ENCODE measurements at places on chromosomes 6 and 20. TPM values are rescaled to one million over a fixed set of nuclear protein-coding genes. Genes with fewer than 3 reads are reported as not detected.

DNA sequence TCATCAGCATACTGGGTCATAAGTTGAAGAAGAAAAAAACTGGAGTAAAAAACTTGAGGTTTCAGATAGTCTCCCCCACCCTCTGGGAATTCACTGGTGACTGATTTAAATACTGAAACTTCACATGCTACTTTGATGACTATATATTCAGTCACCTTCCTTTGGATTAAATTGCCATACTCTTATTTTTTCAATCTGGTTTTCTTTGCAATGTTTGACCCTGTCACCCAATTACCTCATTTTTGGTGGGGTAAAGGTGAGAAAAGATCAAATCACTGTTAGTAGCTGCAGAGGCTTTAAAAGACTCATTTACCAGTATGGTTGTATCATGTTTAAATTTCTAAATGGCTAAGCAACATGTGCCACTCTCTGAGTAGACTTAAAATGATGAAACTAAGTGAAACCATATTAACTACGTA is 862.7 kb upstream of the FLRT3 start:
- no peak for DNase-seq

DNA sequence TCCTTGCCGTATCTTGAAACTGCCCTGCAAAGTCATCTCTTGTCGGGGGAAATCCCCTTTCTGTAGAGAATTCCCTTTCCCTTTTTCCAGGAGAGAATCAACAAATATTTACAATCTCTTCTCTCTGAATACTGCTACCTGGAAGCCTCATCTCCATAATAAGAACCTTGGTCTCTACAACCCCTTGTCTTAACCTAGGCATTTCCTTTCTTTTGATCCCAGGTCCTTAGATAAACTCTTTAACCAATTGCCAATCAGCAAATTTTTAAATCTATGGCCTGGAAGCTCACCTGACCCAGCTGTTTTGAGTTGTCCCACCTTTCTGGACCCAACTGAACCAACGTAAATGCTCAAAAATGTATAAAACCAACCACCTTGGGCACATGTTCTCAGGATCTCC is 30.6 kb upstream of the SEC63 start:
- no peak for DNase-seq

- no peak for DNase-seq
Measured at GRCh38 chr20:48198929-48199451, 413.7 kb upstream of the SULF2 start.

The RNF39 gene
- total RNA-seq, result not detected

GRCh38 chr6:136751522-136751956 is 40.7 kb downstream of the MAP3K5 start:
- peak; percentile 66 for DNase-seq

DNA sequence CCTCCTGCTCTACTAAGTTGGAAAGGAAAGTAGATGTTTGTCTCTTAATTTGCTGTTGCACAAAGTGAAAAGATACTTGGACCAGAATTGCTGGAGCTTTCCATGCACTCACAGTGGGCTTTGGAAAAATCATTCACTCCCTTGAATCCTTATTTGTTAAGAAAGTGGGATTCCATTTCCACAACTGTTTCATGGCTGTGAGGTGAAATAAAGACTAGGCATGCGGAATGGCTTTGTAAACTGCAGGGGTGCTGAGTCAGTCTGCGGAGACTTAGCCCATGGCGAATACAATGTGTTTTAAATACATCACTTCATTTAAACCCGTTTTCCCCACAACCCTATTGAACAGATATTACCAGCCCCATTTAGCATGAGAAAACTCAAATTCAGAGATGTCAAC is 36.8 kb upstream of the CLDN20 start:
- DNase-seq, result no peak

- no peak for DNase-seq
Measured at GRCh38 chr6:72825315-72825911, 203.5 kb downstream of the KCNQ5 start.

- DNase-seq, result no peak
Measured at GRCh38 chr20:5776077-5776476, 25.9 kb downstream of the SHLD1 start.

The ZNF311 gene
- total RNA-seq, result 0.40 TPM

The HSPA1B gene
- 64.6 TPM for total RNA-seq

The KCNK16 gene
- not detected for total RNA-seq

- DNase-seq, result no peak
Measured at GRCh38 chr20:50320005-50320900, 129.6 kb downstream of the CEBPB start.

- DNase-seq, result no peak
Measured at GRCh38 chr6:11231564-11232192, 790 bp downstream of the NEDD9 start.

DNA sequence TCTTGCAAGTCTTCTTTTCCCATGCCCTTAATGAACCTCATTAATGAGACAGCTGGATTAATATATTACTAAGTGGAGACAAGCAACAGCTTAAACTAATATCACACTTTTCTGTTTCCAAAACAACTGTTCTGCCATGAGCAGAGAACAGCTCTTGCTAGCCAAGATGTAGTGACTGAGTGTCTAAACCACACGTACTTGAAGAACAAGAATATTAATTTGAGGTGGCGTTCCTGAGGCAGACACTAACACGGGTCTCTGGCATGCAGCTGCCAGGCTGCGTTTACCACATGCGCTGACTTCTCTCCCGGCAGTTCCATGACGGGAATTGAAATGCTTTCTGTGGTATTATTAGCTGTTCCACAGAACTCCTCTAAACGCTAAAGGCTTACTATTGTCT is 80.6 kb downstream of the FNDC1 start:
- DNase-seq, result no peak

DNA sequence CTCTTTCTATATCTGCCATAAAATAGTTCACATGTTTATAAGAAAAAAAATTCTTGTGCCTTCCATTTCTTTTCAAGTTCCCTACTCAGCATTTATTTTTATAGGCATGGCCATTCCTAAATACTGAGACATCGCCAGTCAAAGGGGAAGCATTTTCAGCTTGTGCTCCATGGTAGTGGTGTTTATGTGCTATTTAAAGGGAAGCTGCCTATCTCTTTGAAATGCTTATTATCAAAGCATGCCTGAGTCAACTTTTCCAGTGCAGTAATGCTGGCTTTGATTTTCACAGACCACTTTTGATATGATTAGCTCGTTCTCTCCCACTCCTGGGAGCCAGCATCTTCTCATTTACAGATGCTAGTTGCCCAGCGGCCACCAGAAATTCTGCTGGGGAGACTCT is 124.1 kb upstream of the RIN2 start:
- DNase-seq, result no peak

- DNase-seq, result no peak
Measured at GRCh38 chr20:48667889-48668413, 159.8 kb downstream of the PREX1 start.

GRCh38 chr6:112560651-112561050 is 213.5 kb downstream of the RFPL4B start:
- no peak for DNase-seq

The EYS gene
- total RNA-seq, result not detected

DNA sequence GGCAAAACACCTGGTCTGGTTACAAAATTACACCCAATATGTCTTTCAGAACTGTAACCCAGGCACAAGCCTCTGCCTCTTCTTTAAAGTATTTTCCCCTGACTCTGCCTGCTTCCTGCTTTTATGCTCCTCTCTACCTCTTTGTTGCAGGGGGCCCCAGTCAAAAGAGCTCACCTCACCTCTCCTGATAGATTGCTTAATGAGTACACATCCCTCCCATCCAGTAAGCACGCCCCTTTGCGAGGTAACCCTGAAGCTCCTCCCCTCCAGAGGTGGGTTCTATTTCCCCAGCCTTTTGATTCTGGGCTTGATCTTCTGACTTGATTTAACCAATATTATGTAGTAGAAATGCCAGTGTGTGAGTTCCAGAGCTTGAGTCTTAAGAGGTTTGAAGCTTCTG is 56.6 kb upstream of the EYA2 start:
- DNase-seq, result no peak

DNA sequence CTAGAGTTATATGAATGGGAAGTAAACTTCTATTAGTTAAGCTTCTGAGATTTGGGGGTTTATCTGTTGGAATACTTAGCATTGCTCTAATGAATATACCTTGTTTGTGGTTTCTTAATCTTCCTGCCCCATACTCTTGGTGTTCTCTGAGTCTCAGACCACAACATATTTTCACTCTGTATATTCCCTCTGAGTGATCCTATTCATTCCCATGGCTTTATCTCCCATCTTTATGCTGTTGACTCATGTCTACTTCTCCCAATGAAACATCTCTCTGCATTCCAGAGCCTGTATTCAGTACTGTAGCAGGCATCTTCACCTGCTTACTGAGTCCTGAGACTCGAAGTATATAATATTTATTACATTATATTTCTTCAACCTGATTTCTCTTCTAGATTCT is 283.7 kb upstream of the MAP3K7 start:
- no peak for DNase-seq

The OR2H1 gene
- not detected for total RNA-seq

DNA sequence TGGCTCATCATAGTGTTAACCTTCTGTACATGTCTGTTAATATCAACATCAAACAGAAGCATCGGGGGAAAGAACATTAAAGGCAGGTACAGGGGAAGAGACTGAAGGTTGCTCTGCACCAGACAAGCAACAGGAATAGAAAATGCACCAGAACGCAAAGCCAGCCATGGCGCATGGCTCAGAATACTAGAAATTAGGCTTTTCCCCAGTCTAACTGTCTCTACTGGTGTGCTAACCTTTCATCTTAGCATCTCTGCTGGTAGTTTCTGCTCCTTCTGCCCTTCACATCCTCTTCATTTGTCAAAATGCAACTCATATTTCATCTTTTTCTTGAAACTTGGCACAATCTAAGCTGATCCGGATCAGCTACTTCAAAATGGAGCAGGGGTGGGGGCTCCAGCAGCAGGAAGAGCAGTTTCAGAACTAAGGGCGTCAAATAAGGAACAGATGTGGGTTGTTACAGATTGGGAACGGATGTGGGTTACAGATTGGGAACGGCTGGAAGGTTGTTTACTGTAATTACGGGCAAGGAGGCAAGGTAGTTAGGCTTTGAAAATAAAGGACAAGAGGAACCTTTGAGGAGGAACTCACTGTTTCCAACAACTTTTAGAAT is 13.1 kb upstream of the RNASET2 start:
- no peak for DNase-seq

- DNase-seq, result no peak
Measured at GRCh38 chr6:45807311-45808041, 208.2 kb downstream of the CLIC5 start.

The CRISP3 gene
- not detected for total RNA-seq

The SRSF12 gene
- total RNA-seq, result not detected

The FILIP1 gene
- total RNA-seq, result not detected

DNA sequence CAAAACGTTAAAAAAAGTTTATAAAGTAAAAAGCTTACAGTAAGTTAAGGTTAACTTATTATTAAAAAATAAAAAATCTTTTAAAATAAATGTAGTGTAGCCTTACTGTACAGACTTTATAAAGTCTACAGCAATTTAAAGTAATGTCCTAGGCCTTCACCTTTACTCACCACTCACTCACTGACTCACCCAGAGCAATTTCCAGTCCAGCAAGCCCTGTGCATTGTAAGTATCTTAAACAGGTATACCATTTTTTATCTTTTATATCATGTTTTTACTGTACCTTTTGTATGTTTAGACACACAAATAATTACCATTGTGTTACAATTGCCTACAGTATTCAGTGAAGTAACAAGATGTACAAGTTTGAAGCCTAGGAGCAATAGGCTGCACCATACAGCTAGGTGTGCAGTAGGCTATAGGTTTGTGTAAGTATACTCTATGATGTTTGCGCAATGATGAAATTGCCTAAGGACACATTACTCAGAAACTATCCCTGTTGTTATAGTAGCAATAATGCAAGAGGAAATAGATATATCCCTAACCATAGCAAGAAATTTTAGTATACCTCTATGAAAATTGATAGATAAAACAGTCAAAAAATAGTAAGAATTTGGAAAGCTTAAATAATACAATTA is 39.5 kb downstream of the FBXO5 start:
- no peak for DNase-seq

GRCh38 chr6:75268988-75269354 is 15.6 kb downstream of the TMEM30A start:
- DNase-seq, result no peak

- no peak for DNase-seq
Measured at GRCh38 chr6:129565811-129566210, 144.2 kb downstream of the ARHGAP18 start.

The PKIB gene
- 0.91 TPM for total RNA-seq

DNA sequence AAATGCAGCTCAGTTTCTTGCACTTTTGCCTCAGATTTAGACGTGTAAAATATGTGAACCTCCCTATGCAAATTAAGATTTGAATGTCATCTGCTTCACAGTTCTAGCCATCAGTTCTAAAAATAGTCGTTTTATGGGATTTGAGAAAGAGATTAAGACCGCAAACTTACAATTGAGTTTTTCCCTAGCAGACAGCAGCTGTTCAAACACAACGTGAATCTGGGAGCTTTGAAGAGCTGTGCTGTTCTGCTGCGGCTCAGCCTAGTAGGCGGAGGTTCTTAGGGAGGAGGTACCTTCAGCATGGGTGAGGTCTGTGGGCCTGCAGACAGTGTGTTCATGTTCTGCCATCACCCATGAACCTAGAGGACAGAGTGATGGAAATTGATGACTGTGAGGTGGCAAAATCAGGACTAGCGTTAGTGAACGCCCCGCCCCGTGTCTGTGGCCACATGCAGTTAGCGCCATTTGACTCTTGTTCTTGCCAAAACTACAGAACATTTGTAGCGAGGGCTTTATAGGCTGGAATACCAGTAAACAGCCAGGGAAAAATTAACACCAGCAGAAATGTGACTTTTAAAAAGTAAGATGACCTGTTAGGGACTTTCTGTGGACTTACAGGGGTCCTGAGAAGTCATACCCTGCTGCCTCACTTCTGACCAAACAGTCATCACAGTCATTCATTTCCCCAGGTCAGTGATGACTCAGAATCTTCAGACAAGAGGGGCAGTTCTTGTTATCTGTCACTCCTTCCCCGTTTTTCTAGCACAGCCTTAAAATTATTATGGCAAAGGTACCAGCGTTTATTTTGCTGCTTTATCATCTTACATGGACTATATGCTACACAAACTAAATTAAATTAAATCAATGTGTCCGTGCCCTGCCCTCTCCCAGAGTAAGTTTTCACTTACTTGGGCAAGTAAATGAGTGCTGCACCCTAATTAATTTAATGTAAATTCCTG is 84.3 kb upstream of the TMEM181 start:
- DNase-seq, result no peak

- DNase-seq, result no peak
Measured at GRCh38 chr6:24980507-24981385, 45.0 kb upstream of the RIPOR2 start.

- no peak for DNase-seq
Measured at GRCh38 chr6:80022803-80023202, 18.4 kb downstream of the TTK start.

DNA sequence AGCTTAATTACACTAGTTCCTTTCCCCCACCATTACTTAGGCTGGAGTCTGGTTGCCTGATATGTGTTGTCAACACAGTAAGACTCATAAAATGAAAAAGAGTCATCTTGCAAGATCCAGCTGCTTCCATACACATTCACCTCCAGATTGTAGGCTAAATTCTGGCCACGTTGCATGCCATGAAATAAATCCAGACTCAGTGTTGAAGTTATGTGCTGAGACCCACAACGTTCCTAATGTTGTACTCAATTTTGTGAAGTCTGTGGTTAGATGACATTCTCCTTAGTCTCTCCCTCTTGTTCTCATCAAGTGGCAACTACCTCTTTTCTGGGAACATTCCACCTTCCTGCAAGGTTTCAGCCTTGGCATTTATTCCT is 212.3 kb downstream of the LMBRD1 start:
- no peak for DNase-seq

The VPS52 gene
- total RNA-seq, result 60.6 TPM
